Right ventricle myocardium inferior (tissue), 1 donor: ENCODE measurements at places on chromosomes 2 and 18.

- peak; percentile 82 for DNase-seq
Observed at GRCh38 chr18:2656237-2656980, 883 bp downstream of the SMCHD1 start.

GRCh38 chr2:240646176-240646899, 21.1 kb downstream of the GPR35 start:
- DNase-seq: peak; percentile 22

DNA sequence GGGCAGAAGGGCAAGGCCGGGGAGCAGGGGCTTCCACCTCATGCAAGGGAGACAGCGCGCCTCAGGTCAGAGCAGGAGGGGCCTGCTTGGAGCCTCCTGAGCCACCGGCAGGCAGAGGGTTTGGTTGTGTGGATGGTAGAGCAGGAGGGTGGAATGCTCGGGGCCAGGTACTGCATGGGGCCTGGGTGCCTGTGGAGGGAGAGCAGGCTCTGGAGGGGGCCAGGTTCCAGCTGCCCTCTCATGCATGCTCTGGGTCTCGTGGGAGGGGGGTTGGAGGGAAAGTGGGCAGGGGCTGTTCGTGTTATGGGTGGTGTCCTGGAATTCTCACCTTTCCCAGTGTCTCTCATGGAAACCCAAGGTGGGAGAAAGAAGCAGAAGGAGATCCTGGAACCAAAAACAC, 3.2 kb upstream of the IL1R2 start:
- DNase-seq: no peak

DNA sequence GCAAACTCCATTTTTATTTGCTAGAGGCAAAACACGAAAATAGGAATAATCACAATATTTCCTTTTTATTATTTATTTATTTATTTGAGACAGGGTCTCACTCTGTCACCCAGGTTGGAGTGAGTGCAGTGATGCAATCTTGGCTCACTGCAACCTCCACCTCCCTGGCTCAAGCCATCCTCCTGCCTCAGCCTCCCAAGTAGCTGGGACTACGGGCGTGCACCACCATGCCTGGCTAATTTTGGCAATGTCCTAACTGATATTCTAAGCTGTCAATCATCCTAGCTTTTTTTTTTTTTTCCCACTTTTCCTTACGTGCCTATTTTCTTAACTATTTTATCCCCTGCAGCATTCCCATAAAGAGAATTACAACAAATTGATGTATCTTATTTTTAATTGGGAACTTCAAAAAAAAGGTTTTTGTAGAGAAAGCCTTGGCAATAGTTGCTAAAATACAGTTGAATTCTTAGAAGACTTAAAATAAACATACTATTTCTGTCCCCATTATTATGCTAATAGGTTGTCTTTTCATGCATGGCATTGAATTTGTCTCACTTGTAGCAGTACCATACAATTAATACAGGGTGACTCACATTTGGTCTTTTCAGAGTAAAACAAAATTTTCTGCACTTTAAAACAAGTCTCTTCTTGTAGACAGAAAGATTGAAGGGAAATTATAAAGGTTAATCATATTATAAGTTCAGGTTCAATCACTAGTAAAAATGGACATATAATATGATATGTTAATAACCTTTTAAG, 153.5 kb downstream of the SLC39A10 start:
- no peak for DNase-seq

- DNase-seq: no peak
Observed at GRCh38 chr2:2664989-2665833, 334.1 kb upstream of the MYT1L start.
